Nucleus accumbens (tissue), 56 donors: ENCODE measurements at places on chromosomes 7 and 10.
A peak's percentile ranks its signal among the peaks of the same experiment; 100 is the strongest.

- DNase-seq: no peak
These were observed 45.3 kb downstream of the DOCK1 start for GRCh38 chr10:126950401-126951105.

- no peak for DNase-seq
These were observed 802 bp upstream of the CDK6 start for GRCh38 chr7:92837000-92837749.

- no peak for DNase-seq
These were observed 230.8 kb downstream of the CXCL12 start for GRCh38 chr10:44153918-44154670.

GRCh38 chr10:74151879-74152722 lies 1.1 kb downstream of the ADK start:
- DNase-seq: no peak

- DNase-seq: no peak
These were observed 142.2 kb downstream of the ATXN7L1 start for GRCh38 chr7:105734233-105734632.

DNA sequence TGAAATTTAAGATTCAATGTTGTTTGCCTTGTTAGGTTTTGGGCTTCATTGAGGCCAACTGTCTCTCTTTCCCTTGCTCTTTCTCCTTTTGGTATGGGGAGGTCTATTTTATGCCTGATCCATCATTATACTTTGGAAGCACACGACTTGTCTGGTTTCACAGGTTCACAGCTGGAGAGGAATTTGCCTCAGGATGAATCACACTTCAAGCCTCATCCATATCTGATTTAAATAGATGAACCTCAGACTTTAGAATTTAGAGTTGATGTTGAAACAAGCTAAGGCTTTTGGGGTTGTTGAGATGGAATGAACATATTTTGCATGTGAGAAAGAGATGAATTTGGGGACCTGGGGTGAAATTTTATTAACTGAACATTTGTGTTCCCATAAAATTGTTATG lies 150.5 kb upstream of the IGFBP3 start:
- no peak for DNase-seq

GRCh38 chr10:70874061-70874460 lies 14.3 kb downstream of the PCBD1 start:
- no peak for DNase-seq

- no peak for DNase-seq
These were observed 35.7 kb downstream of the STAMBPL1 start for GRCh38 chr10:88915781-88916180.

- no peak for DNase-seq
These were observed 80.1 kb upstream of the PLXNA4 start for GRCh38 chr7:132656341-132656740.

DNA sequence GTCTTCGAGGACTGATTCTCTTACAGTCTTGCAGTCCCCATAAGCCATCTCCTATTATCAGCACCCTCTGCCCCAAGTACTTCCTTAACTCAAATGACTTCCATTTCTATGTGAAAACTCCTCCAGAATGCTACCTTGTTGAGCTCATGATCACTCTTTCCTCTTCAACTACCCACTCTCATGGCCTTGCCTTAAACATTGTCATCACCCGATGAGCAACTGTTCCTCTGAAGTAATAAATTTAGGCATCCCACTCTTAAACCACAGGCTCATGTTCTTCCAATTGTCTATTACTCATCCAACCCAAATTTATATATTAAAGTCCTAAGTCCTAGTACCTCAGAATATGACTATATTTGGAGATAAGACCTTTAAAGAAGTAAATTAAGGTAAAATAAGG lies 152.9 kb downstream of the C1GALT1 start:
- DNase-seq: no peak

- no peak for DNase-seq
These were observed 31.9 kb downstream of the LCOR start for GRCh38 chr10:96863922-96864543.

DNA sequence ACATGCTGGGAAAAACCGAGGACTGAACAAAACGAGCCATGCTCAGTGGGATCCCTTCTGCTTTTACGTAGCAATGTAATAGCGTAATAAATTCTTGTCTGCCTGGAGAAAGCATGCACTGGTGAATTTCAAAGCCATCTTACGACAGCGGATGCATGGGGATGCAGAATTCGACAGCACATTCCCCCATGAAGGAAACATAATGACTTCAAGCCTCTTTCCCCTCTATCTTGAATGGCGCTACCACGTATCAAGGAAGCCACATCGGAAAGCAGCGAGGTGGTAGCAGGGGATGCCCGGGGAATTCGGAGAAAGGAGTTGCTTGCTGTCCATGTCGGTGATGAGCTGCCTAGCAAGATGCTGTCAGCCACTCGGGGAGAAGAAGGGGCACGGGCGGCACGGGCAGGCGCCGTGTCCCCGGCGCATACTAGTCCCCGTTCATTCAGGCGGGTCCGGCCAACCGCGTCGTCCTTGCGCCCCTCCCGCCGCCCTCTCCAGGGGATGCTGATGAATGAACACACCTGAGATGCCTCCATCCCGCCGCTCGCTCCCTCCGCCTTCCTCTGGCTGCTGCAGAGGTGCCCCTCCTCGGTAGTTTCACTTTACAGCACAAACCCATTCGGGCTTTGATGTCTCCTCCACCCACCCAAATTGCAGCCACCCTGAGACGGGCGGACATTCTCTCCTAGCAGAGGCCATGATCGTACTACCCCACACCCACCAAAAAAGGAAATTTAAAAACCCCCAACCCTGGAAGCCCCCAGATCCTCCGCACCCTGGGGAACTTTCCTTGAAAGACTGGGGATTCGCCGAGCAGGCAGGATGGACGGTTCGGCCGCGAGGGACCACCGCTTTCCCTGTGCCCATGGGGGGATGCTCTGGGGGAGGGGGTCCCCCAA lies 644 bp downstream of the SORBS1 start:
- DNase-seq: peak; percentile 26

DNA sequence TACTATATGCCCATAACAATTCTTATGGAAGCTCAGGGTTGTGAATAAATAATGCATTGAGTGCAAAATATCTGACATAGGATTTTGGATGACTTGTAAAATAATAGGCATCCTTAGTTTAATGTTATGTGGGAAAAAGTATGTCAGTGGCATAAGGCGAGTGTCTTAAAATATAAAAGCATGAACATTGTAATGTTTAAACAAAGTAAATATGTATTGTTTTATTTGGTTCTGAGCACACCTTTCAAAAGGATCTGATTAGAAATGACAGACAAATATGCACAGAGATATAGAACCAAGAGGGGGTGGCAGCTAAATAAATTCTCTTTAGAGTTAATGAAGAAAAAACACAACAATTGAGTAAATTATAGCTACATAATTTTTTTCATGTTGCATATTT lies 51.3 kb upstream of the FOXP2 start:
- no peak for DNase-seq

DNA sequence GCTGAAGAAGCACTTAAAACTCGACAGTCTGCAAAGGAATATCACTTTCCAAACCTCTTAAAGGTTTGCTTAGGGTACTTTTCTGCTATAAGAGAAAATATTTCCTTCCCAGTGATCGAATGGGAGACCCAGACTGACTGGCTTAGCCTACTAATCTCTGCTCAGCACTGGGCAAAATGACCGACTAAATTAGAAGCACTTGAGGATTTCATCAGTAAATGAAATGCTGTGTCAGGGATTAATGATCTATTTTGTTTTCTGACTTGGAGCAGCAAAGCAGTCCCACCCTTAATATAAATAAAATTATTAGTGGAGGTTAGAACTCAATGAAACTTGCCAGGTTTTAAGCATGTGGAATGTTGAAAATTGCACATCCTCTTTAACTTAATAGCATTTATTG lies 411.6 kb downstream of the NEBL start:
- DNase-seq: no peak

DNA sequence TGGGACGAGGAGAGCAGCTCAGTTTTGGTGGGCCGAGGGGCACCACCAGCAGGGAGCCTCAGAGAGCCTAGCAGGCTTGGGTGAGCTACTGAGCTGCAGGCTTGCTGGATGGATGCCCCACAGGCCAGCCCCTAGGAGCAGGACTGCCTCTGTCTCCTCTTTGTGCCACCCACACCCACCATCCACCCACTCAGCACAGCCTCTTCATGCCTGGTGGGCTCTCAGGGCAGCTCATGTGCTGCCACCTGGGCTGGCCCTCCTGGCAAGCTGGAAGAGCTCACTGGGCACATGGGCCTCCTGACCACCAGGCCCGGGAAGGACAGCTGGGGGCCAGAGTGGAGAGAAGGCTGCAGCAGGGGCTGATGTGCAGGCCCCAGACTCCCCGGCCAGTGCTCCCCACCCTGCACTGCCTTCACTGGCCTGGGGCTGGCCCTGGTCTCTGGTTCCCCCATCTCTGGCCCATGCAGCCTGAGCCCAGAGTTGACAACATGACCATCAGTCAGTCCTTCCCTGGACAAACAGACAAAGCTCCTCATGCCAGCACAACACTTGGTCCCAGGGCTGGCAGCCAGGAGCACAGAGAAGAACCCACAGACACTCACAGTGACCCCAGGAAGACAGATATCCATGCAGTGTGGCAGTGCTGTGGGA lies 8.2 kb downstream of the RASGEF1A start:
- no peak for DNase-seq

- DNase-seq: no peak
These were observed 66.1 kb upstream of the ABLIM1 start for GRCh38 chr10:114723991-114724715.

GRCh38 chr7:119545118-119545517 lies 727.9 kb upstream of the KCND2 start:
- DNase-seq: no peak

DNA sequence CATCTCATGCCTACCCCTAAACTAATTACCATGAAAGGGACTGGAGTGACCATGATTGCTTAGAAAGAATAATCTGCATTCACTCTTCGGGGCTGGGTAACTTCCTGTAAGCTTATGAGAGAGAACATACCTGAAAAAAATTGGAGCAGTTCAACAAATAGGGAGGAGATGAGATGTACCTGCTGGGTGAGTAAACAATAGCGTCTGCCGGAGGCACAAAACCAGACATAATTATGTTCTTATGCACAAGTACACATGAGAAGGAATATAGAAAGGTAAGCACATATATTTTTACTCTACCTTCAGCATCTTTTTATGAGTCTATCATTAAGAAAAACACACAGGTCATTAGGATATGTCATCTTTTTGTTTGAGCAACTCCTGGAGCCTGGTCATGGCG lies 224.6 kb upstream of the FERD3L start:
- DNase-seq: no peak

DNA sequence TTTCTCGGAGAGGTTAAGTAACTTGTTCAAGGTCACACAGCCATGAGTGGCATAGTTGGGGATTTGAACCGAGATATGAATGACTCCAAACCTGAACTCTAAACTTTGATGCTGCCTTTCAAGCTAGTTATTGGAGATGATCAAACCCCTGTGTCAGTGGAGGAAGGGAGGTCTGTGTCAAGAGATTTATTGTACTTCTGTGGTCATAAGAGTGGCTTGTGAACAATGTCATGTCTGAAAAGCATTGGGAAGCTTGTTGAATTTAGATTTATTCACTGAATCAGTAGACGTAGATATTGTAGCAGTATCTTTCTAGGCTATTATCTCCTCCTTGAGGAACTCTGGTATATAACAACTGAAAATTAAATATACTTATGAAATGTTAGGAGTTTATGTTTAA lies 27.3 kb downstream of the SNX10 start:
- no peak for DNase-seq

GRCh38 chr7:42747044-42747443 lies 164.8 kb downstream of the C7orf25 start:
- DNase-seq: no peak

DNA sequence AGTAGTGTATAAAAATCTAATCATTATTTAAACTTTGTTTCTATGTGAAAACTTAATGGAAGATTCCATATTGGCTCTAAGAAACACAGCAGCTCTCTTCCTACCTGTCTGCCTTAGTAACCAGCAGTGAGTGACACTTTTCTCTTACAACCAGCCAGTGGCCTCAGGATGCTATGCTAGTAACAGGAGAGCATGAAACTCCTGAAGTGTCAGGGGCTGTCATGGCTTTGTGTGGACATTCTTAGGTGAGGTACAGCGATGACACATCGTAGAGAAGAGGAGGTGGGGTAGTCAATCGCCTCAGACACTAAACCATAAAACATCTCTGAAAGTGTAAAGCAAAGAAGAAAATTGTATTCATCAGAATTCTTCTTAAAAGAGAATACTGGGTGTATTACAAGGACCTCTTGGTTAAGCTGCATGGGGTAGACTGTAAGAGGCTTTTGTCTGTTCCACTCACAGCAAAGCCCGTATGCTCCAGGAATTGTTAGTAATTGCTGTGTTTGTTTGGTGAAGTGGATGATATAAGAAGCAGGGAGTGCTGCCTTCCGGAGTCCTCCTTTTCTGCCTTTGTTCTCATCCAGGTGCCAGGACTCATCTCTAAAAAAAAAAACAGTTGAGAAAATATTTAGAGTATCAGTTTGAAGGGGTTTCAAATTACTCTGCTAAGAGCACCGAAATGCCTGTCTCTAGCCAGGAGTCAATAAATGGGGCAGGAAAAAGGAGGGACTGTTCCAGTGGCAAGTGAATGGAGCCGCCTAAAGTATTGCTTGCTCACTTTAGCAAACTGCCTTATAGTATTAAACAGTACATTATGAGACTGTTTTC lies 518.8 kb downstream of the CNTNAP2 start:
- DNase-seq: no peak

- no peak for DNase-seq
These were observed 13.9 kb downstream of the CREB3L2 start for GRCh38 chr7:137987968-137988367.

- DNase-seq: no peak
These were observed 34.6 kb upstream of the HSPA12A start for GRCh38 chr10:116777006-116777405.

GRCh38 chr10:94307046-94307615 lies 55.6 kb downstream of the NOC3L start:
- DNase-seq: no peak

DNA sequence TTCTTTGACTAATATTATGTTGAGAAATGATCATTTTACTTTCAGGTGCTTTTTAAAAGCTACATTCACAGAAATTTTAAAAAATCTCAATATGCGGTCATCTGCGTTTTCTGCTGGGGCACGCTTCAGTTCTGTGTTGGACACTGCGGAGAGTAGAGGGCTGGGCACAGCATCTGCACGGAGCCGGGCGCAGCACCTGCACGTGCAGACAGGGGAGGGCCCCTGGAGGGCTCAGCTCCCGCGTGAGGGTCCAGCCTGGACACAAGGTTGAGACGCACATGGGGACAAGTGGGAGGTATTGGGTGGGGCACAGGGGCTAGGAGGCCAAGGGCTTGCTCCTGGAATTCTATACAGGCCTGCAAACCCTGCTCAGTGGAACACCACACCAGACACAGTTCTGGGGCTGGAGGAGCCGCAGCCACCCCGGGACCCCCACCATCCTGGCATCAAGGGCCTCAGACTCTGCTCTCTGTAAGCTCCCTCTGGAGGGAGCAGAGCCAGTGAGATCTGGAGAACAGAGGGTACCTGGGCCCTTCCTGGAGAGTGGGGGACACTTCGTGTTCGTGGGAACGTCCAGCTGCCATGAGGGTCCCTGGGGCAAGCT lies 20.4 kb upstream of the FAM20C start:
- no peak for DNase-seq

- no peak for DNase-seq
These were observed 8.7 kb downstream of the ELFN1 start for GRCh38 chr7:1678571-1679325.
